Activated naive CD4-positive, alpha-beta T cell treated with anti-CD3 and anti-CD28 coated beads, Interleukin-2, amount 10 ng/mL, durations not matched to agents 7 days and 5 days (primary cell): ENCODE measurements at places on chromosomes 5 and 9.
A peak's percentile ranks its signal among the peaks of the same experiment; 100 is the strongest.

DNA sequence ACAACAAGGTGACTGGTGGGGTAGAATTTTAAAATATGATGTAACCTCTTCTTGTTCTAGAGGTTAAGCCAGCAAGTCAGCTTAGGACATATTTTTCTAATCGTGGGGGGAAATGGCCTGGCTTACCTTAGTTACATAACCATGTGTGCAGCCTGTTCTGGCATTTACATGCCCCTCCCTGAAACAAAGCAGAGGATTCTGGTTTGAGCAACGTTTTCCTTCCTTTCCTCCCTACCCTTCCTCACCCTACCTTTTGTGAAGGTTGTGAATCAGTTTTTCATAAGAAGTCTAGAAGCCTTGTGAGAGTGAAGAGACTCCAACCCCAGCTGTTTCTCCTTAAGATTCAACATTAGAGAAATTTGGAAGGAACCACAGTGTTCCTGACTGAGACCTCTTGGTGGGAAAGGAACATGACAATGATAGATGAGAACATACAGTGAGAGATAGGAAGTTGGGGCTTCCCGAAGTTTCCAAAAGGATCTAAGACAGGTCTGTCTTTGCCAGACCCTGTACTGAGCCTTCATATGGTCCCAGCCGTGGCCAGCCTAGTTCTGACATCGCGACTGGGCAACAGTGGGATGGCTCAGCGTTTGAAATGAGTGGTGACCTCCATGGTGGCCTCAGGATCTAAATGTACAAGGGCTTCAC lies 365.2 kb downstream of the SPATA31D1 start:
- DNase-seq, result no peak

GRCh38 chr5:136620621-136621020 lies 255.3 kb upstream of the TRPC7 start:
- no peak for DNase-seq

- no peak for DNase-seq
Observed at GRCh38 chr9:29945012-29945411, 2371.7 kb upstream of the C9orf72 start.

DNA sequence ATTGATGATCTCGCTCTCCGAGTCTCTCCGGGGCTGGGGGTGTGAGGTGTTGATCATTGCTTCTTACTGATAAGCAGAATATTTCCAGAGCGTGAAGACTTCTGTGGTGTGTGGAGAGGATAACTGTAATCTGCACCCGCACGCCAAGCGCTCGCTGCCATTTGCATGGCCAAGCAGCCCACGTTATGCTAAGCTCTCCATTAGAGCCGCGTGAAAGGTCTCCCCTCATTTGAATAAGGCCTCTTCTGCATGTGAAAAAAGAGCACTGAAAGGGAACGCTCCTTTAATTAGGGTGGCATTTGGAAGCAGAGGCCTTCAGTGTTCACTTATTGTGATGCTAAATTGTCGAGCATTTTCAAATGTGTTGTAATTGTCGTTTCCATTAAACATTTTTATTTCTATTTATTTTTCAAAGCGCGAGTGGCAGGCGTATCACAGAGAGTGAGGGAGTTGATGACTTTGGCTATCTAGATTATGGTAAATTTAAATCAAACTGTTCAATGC lies 163.6 kb upstream of the IRX2 start:
- DNase-seq, result no peak

DNA sequence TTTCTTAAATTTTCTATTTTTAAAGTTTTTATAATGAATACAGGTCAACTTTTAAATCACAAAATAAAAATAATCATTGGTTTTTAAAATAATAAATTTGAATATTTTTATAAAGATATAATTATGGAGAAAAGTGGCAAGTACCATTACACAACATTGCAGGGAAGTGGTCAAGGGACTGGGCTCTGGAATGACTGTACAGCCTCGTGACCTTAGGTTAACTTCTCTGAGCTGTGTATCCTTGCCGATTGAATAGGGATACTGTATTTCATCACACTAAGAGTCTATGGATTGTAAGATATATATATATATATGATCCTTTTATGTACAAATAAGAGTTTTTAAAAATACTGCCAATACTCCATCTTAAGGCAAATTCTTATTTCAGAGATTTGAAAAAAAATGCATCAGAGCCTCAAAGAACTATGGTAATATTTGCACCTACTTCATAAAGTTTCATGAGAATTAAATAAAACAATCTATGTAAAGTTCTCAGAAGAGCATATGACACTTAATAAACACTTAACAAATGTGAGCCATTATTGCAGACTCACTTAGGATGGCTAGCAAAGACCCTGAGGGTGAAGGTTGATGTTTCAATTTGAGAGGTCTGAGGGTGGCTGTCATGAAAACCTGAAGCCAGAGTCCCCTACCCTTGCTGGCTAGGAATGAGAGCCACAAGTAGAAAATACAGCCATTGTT lies 136.5 kb downstream of the CCDC192 start:
- no peak for DNase-seq

DNA sequence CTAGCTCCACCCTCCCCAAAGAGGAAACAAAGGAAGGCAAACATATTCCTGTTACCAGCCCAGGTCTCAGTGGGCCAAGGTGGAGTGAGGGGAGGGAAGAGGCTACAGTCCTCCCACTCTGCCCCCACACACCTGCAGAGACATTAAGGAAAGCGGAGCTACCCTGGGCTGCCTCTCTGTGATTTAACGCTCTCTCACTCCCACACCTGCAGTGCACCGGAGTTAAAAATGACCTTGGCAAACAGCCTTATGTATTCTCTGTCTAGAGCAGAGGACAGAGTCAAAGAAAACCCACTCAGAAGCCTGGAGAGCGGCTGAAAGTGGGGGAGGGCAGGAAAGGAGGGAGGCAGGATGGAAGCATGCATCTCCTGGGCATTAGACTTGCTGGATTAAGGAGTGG lies 32.7 kb downstream of the KCNIP1 start:
- DNase-seq, result no peak

GRCh38 chr9:123073441-123073840 lies 40.0 kb downstream of the GPR21 start:
- no peak for DNase-seq

- no peak for DNase-seq
Observed at GRCh38 chr5:15704397-15704947, 204.5 kb downstream of the FBXL7 start.

DNA sequence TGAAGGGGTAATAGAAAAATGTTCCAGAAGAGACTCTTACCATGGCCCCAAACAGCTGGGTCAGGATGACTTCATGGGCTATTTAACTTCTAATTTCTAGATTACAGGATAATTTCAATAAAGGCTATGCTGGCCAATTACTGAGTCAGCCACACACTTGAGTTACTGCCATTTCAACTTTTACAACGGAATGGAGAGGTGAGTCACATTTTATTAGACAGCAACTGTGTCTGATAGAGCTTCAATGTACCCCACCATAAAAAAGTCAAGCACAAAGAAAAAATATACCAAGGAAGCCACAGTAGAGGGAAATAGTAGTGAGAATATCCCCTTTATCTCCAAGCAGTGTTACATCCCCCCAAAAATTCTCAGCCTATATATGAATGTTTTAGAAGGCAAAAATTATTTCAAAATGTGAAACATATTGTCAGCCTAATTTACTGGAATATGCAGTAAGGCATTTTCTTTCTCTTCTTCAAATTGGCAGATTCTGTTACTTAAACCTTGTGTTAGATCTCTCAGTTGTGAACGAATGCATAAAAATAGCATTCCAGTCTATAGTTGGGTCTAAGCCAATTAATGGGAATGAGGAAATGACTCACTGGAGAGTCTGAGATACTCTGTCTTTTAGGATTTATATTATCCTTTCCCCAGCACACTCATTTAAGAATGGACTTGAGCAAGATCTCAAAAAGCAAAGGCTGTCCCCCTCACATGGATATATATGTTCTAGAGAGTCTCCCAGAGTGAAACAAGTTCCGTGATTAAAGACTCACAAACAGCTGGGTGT lies 47.1 kb upstream of the RAI14 start:
- no peak for DNase-seq

- peak; percentile 91 for DNase-seq
Observed at GRCh38 chr5:14664270-14665100, at the start of gene OTULIN. Gene OTULIN, plus strand, starts transcription at chr5:14664718. Its CDS starts 108 bp downstream, at chr5:14664826.

GRCh38 chr5:33309068-33309467 lies 131.7 kb upstream of the TARS1 start:
- no peak for DNase-seq

GRCh38 chr5:79990205-79990597 lies 861 bp downstream of the MTX3 start:
- no peak for DNase-seq

- no peak for DNase-seq
Observed at GRCh38 chr5:172031894-172032461, 25.5 kb upstream of the FBXW11 start.

DNA sequence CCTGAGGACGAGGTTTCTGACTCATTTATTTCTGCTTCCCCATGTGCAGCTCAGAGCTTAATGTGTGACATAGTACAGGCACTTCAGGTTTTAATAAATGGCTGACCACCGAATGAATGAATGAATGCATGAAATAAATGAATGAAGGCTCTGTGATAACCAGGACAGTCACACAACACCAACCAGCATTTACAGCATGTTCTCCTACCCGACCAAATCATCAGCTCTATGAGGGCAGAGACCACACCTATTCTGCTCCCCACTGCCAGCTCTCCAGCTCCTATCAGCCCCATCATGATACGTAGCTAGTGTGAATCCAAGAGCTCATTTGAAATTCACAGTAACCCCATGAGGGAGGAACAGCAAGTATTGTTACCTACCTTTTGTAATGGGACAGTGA lies 4.8 kb downstream of the TMOD1 start:
- no peak for DNase-seq

- no peak for DNase-seq
Observed at GRCh38 chr5:55387865-55388264, 80.1 kb downstream of the MTREX start.

DNA sequence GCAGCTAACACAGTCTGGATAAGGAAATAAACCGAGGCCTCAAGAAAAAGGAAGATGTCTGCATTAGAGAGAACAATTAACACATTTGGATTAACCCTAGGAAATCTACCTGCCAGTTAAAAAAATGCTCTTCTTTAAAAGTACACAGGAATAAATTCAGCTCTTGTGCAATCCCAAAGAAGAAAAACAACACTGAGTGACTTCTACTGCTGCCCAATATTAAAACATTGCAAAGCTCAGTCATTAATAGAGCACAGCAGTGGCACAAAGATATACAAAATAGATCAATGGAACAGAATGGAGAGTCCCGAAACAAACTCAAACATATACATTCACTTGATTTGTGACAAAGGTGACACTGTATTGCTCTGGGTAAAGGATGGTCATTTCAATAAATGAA lies 119.7 kb downstream of the GNAQ start:
- no peak for DNase-seq

DNA sequence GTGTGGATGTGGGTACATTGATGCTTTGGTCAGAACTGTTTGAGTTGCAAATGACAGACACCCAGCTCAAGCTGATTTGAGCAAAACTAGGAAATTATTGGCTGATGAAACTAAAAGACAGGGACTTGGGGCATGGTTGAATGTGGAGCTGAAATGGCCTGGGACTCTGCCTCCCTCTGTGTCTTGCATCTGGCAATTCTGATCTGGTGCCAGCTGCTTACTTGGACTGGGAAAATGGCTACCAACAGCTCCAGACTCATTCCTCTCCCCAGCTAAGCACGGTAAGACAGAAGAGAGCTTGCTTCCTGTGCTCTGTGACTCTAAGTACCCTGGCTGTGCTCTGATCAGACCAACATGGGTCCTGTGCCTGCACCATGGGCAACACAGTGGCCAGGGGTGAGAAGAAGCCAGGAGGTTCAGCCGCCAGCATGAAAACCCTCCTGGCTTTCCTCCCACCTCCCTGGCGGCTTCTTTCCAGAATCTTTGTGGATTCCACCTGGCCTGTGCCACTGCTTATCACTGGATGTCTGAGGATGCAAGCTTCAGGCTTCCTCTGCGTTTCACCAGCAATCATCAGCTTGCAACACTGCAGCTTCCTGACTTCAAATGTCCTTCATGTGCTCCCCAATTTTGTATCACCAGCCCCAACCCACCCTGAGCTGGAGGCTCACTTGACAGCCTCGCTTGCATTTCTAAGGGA lies 44.1 kb downstream of the C5orf15 start:
- DNase-seq, result no peak

GRCh38 chr5:175133185-175133584 lies 310.8 kb downstream of the DRD1 start:
- DNase-seq, result no peak

- DNase-seq, result no peak
Observed at GRCh38 chr9:2984491-2984890, 140.6 kb upstream of the PUM3 start.
